ENCODE measurements at places on chromosomes 1 and 21. TPM values are rescaled to one million over a fixed set of nuclear protein-coding genes. Genes with fewer than 3 reads are reported as not detected.

KNCN gene
- total RNA-seq, result not detected

CIART gene
- 15.6 TPM for total RNA-seq

- no peak for DNase-seq
Measured at GRCh38 chr21:43311301-43311817, 115.6 kb downstream of the SIK1 start.

CLDN8 gene
- total RNA-seq, result not detected

GRCh38 chr1:230189341-230189740 is 122.3 kb downstream of the GALNT2 start:
- no peak for DNase-seq

DNA sequence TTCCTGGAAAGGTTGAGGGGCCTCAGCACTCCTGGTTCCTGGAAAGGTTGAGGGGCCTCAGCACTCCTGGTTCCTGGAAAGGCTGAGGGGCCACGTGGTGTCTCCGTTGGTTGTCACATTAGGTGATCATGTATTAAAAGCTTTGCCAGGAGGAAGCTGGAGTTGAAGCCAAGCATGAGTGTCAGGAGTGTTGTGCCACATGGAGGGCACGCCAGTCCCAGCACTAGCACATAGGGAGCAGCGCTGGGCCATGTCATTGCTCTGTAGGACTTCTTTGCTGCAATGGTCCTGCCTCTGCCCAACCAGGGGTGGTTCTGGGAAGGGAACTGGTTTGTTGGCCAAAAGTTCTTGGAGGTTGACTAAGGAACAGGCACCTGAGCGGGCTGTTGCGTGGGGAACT is 13.3 kb downstream of the ATP5PO start:
- DNase-seq, result no peak

DNA sequence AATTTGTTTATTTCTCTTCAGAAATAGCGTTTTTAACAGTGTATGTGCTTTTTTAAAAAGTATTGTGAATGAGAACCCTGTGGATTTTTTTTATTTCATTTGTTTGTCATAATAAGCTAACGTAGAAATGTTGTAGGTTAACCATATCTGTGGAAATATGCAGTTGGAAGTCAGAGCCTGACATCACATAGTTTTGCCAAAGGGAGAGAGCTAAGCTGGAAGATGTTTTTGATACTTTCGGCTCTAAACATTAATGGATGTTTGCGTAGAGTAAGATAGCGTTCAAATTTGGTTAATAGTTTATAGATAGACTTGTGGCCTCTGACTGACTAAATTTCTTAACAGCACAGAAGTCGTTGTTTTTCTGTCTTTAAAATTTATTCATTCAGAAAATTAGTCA is 47.4 kb upstream of the ANGPTL1 start:
- DNase-seq, result no peak

GRCh38 chr1:222948079-222948478 is 133.2 kb downstream of the DISP1 start:
- DNase-seq, result no peak

GRCh38 chr1:62025154-62025553 is 169.5 kb upstream of the L1TD1 start:
- no peak for DNase-seq

- DNase-seq, result peak; percentile 23
Measured at GRCh38 chr1:4020449-4020848, 120.4 kb upstream of the C1orf174 start.

- DNase-seq, result no peak
Measured at GRCh38 chr1:206693029-206693428, 8.3 kb downstream of the MAPKAPK2 start.

LCE1D gene
- not detected for total RNA-seq

GRCh38 chr1:85125891-85126290 is 74.9 kb downstream of the SYDE2 start:
- no peak for DNase-seq

GRCh38 chr1:101898137-101898536 is 98.6 kb downstream of the OLFM3 start:
- DNase-seq, result no peak

TLR5 gene
- not detected for total RNA-seq

DNA sequence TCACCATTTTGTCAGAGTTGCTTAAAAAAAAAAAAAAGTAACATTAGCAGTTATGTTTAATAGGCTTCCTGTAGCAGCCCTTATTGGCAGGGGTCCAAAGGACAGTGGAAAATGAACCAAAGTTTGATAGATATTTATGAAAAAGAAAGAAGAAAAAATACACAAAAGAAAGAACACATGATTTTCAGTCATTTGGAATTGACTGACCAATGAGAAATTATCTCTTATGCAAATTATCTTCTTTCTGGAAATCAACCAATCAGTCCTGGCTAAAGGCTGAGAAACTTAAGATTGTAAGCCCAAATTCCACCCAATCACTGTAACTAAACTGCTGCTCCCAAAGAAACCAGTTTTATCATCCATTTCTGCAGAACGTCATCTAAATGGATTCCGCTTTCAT is 282.4 kb downstream of the TM2D1 start:
- no peak for DNase-seq

SLAMF1 gene
- total RNA-seq, result not detected

DNA sequence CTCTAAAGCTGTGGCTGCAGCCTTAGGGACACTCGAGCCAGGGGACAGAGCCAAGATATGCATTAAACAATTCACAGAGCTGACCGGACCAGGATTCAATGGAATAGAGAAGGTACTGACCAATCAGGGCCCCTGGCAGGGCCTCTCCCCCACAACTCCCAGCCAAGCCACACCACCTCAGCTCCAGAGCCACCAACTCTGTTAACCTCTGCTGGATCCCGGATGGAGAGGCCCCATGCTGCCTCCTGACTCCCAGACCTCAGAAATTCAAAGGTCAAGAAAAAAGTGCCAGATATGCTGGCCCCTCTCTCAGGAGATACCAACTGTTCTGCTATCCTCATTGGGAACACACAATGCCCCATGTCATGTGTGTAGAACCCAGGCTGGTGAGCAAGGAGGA is 62.1 kb downstream of the CD46 start:
- no peak for DNase-seq

SYCP1 gene
- not detected for total RNA-seq

GRCh38 chr1:32448773-32449456 is 16.0 kb upstream of the ZBTB8B start:
- peak; percentile 67 for DNase-seq

RXFP4 gene
- total RNA-seq, result not detected

DNA sequence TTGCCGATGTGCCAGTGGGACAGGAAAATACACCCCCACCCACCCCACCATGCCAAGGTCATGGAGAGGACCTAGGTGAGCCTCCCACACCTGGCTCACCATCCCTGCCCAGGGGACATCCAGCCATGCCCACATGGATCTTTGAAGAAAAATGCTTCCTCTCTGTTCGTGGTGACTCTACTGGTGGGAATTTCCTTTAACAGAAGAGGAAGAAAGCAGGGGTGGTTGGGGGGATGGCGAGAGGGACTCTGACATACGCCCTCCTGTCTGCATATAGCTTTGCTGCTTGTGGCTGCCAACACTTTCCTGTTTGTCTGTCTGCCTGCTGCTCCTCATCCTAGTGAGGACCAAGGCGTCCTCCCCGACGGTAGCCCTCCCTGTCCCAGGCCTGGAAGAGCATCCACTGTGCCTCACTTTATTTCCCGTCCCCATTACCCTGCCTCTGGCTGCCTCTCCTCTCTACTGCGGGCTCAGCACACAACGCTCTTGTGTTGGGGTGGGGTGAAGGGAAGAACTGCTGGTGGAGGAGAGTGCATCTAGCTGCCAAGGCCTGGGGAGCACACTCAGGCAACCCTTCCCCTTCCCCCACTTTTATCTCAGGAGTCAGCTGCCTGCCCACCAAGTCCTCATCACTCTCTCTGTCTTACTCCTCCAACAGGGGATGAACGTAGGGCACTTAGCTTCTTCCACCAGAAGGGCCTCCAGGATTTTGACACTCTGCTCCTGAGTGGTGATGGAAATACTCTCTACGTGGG is 2.5 kb downstream of the SEMA4A start:
- DNase-seq, result no peak

DNA sequence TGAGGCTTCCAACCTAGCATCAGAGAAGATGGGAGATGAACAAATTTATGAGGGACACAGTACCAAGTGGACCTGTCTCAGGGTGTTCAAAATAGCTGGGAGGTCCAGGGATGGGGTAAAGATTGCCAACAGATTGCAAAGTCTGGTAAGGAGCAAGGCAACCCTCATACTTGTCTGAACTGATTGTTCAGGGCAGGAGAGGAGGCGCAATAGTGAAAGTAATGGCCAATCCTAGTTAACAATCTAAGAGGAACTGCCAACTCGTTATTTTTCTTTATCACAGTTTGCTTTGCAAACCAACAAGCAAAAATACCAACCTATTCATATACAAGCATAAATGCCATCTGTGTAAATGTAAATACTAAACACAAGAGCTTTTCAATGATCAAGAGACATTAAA is 78.4 kb upstream of the S1PR1 start:
- no peak for DNase-seq

DNA sequence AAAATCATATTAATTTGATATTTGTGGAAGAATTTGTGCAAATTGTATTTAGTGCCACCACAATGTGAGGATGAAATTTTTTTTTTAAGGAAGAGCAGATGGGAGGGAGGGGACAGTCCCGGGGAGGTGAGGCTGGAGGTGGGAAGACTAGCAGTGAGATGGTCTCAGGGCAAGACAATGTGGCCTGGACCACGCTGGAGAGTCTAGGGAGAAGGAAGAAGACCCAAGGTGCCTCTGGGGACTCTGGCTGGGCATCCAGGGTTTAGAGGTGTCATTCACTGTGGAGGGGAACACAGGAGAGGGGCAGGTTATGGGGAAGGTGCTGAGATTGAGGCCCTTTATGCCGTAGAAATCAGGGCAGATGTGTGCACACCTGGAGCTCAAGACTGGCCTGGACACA is 10.3 kb upstream of the THEMIS2 start:
- no peak for DNase-seq

DNA sequence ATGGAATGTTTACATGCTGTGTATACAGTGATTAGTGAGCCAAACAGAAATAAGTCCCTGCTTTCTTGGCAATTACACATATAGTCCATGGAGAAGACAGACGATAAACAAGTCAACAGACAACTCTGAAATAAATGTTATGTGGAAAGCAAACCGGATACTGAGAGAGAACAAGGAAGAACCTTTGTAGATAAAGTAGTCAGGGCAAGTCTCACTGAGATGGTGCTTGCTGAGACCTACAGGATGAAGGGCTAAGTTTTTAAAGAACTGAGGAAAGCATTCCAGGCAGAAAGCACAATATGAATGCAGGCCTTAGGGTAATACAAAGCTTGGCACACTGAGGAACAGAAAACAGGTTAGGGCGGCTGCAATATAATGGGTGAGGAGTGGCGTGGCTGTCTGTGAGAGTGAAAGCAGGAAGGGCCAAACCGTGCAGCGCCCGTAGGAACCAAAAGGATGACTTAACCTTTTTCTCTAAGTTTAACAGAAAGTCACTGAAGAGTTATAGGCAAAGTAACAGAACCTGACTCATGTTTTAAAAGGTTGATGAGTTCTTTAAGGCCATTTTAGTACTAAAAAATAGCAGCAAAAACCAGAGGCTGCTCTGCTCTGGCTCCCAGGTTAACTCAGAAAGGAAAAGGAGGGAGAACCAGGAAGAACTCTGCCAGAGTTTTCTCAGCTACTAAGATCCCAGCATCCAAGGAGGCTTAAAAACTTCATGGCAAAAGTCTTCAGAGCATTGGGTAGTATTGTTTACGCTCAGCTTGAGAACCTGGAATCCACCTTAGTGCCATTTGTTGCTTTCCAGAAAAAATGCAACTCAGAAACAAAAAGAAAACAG is 8.7 kb upstream of the TTF2 start:
- no peak for DNase-seq

- no peak for DNase-seq
Measured at GRCh38 chr21:42527489-42528158, 14.0 kb downstream of the SLC37A1 start.

CLCA1 gene
- not detected for total RNA-seq

PCP4L1 gene
- 0.83 TPM for total RNA-seq

GRCh38 chr21:45833414-45833813 is 148.2 kb upstream of the COL6A1 start:
- DNase-seq, result peak; percentile 24

DNA sequence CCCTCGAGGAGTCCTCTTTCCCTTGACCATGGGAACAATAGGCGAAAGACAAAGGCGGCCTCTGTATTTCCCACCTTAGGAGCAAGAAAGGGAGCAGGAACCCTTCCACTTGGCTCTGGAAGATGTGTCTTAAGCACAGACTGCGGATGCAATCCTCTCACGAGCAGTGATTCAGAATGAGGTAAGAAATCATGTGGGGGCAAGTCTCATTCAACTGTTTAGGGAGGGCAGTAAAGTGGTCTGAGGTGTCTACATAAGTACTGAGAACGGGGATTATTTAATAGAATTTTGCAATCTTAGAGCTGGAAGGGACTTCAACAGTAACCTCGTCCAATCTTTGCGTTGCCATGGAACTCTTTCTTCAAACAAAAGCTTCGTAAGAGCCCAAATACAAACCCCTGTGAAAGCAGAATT is 1.6 kb upstream of the DYRK3 start:
- no peak for DNase-seq

ANKRD35 gene
- total RNA-seq, result 0.18 TPM

DNA sequence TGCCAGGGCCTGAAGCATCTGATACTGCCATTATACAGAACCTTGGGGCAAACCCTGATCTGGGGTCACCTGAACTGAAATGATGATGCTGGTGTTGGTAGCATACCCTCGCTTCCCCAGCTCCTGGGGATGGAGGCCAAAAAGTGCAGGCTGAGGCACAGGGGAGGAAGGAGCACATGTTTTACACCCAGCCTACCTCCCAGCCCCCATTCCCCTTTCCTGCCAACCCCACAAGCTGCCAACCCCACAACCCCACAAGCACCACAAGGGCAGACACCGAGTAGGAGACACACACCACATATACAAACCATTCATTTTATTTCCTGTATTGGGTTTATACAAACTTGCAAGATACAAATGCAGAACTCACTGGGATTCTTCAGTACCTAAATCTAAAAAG is 4.8 kb upstream of the GOLT1A start:
- no peak for DNase-seq

GRCh38 chr1:150535511-150536287 is 13.5 kb upstream of the ADAMTSL4 start:
- peak; percentile 32 for DNase-seq

NBPF6 gene
- total RNA-seq, result not detected

LCE1E gene
- total RNA-seq, result not detected

GRCh38 chr1:239786464-239786863 is 305.2 kb upstream of the FMN2 start:
- peak; percentile 68 for DNase-seq

CFHR1 gene
- not detected for total RNA-seq

DNA sequence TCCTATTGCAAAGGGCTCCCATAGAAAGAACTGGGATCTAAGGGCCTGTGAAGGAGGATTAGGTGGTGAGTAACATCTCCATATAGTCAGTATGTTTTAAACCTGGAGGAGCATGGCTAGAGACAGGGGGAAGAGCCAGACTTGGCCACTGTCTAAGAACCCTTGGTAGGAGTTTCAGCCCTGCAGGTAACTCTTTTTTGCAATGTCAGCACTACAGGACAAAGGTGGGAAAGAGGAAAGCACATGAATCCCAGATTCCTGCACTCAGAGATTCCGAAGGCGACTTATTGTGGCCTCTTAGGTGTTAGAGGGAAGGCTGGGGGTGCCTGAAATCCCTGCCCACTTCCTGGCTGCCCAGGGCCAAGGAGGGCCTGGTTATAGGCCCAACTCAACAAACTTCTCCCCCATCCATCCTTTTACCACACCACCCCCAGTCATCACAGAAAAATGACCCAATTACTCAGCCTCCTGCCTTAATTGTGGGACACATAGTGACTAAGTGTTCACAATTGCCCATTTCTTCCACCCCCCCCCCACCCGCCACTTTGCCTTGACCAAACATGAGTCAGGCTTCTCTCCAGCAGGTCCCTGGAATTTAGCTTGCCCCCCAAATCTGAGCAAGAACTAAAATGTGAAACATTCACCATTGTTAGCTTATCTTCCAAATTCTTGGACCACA is 1.9 kb upstream of the NTNG1 start:
- no peak for DNase-seq

All from H9 (cell line).